Stimulated activated CD8-positive, alpha-beta memory T cell treated with anti-CD3 and anti-CD28 coated beads, Interleukin-15, amount 100 ng/mL, for 48 hours (primary cell): ENCODE measurements at places on chromosomes 6 and 20.

GRCh38 chr6:54361188-54361587 lies 52.9 kb downstream of the TINAG start:
- no peak for DNase-seq

DNA sequence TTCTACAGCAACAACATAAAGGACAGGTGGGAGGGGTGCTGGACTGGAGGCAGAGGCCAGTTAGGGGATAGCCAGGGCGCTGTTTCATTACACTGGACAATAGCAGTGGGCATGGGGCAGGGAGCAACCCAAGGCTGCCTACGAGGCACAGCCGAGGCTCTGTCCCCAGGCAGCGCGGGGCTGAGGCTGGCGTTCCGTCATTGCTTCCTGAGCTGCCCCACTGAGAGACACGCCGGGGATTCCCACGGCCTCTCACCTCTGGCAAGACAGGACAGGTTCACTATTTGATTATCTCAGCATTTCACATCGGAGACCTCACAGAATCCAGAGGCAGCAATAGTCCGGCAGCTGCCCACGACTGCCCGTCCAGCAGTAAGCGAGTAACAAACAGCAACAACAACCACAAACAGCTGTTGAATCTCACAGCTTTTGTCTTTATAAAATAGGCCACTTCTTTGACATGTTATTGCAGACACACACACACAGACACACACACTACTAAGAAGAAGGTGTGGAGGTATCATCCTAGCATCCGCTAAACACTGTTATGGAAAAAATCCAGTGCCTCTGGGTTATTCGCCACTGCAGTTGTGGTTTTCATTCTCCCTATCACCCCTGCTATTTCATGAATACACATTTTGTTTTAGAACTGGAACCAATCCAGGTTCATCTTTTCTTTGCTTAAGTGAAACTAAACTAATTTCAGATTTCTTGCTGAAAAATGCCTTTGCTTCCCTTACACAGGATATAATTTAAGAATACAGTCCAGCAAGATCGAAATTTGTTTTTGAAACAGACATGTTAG lies 19.5 kb downstream of the KIF25 start:
- DNase-seq = no peak

DNA sequence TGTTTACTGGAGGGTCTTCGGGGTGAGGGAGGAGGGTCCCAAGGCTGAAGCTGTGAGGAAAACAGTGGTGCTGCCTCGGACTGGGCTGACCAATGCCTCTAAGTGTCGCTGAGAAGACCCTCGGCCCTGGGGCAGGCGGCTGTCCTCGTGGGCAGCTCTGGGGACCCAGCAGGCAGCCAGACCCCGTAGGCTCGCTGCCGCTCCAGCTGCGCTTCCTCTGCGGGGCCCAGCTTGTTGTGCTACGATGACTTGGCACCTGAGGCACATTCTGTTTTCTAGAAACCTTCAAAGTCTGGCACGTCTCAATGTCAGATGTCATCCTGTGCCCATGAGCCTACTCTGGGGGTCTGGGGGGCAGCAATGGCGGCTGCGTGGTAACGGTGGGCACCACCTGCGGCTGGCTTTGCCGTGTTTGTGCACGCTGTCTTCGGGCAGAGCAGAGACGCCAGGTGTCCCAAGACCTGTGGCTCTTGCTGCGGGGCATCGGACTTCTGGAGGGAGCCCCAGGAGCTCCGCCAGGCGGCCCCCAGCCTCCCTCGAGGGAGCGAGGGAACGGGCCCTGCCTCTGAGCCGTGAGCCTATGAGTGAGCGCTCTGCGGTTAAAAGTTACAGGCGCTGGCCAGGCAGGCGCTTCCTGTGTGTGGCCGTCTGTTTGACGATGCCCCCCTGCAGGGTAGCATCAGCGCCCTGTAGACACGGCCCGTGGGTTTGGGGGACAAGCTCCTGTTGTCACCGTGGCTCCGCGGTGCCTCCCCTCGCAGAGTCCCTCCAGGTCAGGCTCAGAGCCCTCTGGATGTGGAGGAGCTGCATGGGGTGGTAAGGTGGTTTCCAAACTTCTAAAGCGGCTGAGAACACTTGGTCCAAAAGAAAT lies 6.8 kb downstream of the SLC17A9 start:
- DNase-seq = no peak

DNA sequence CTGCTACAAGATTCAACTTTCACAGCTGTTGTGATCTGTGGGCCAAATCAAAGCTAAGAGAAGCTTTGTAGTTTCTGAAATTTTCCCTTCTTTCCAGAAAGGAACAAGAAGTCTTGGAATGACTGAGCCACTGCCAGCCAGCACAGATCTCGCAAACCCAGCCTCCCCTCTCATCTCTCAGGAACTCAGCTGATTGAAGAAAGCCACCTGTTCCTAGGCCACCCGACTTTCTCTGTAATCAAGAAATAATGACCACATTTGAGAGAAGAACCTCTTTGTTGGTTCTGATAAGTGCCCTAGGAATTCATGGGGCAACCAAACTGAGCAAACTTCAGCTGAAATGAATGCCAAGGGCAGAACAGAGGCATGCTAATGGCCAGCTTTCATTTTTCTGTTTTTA lies 61.7 kb downstream of the HDGFL1 start:
- no peak for DNase-seq

GRCh38 chr6:89035252-89036101 lies 45.1 kb upstream of the PNRC1 start:
- no peak for DNase-seq

- DNase-seq = no peak
Observed at GRCh38 chr6:22696481-22696880, 127.1 kb downstream of the HDGFL1 start.

DNA sequence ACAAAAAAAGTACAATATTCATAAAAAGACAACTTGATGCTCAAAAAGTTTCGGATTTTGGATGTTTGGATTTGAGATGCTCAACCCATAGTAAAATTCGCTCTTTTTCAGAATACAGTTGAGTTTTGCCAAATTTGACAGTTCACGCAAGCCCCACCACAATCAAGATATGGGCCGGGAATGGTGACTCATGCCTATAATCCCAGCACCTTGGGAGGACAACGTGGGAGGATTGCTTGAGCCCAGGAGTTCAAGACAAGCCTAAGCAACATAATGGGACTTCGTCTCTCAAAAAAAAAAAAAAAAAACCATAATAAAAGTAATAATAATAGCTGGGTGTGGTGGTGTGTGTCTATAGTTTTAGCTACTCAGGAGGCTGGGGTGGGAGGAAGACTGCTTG lies 51.3 kb downstream of the PHF20 start:
- no peak for DNase-seq

GRCh38 chr20:8457978-8458377 lies 325.9 kb downstream of the PLCB1 start:
- DNase-seq = no peak

DNA sequence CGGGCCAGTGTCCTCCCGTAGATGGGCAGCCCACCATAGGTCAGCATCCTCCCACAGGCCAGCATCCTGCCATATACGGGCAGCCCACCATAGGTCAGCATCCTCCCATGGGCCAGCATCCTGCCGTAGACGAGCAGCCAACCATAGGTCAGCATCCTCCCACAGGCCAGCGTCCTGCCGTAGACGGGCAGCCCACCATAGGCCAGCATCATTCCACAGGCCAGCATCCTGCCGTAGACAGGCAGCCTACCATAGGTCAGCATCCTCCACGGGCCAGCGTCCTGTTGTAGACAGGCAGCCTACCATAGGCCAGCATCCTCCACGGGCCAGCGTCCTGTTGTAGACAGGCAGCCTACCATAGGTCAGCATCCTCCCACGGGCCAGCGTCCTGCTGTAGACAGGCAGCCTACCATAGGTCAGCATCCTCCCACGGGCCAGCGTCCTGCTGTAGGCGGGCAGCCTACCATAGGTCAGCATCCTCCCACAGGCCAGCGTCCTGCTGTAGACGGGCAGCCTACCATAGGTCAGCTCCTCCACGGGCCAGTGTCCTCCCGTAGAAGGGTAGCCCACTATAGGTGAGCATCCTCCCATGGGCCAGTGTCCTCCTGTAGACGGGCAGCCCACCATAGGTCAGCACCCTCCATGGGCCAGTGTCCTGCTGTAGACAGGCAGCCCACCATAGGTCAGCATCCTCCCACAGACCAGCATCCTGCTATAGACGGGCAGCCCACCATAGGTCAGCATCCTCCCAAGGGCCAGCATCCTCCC lies 62.9 kb downstream of the BFSP1 start:
- no peak for DNase-seq

DNA sequence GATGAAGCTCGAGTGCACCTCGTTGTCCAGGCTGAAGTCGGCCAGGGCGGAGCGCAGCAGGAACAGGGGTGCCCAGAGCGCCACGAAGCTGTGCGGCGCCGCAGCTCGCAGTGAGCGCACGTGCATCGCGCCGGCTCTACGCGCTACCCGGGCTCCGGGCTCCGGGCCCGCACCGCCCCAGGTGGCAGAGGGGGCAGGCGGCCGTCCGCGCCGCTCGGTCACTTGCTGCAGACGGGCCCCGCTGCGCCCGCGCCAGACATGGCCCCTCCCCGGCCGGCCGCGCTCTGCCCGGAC lies 497 bp downstream of the BMP7 start:
- no peak for DNase-seq

DNA sequence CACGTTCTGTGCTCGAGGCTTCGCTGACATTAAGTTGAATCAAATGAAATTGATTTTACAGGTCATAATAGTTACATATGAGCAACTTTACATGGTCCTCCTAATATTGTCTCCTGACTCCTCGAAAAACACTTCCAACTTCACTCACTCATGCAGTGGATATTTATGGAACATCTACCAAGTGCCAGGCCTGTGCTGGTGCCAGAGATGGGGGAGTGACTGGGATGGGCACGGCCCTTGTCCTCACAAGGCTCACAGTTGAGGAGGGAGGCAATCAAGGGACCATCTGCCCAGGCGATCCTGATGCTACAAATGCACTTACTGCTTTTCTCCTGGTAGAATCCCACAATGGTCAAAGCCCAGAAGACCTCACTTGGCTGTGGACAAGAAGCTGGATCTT lies 426.4 kb downstream of the PREX1 start:
- no peak for DNase-seq

- no peak for DNase-seq
Observed at GRCh38 chr6:170050591-170051041, 240.3 kb downstream of the DLL1 start.

DNA sequence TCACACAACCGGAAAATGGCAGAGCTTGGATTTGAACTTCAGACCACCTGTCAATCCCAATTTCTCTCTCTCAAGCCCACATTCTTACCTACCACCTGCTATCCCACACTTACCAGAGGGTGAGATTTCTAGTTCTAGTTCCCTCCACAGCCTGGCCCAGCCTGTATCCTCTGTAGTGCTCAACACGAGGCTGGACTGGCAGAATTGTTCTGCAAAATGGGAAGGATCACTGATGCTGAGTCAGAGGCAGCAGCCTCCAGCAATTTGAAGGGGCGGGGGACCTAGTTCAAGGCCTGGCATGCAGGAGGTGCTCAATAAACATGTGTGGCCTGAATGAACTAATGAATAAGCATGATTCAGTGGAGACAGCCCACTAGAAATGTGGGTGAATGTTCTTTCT lies 53.6 kb upstream of the TTPAL start:
- no peak for DNase-seq

- DNase-seq = no peak
Observed at GRCh38 chr20:7346562-7346961, 579.1 kb downstream of the BMP2 start.

GRCh38 chr20:19515074-19515473 lies 243.0 kb upstream of the RIN2 start:
- DNase-seq = no peak

- DNase-seq = no peak
Observed at GRCh38 chr6:84554074-84554473, 210.3 kb downstream of the TBX18 start.

- DNase-seq = no peak
Observed at GRCh38 chr6:148035806-148036390, 306.7 kb upstream of the SASH1 start.

GRCh38 chr6:7196019-7196402 lies 88.2 kb downstream of the RREB1 start:
- no peak for DNase-seq

DNA sequence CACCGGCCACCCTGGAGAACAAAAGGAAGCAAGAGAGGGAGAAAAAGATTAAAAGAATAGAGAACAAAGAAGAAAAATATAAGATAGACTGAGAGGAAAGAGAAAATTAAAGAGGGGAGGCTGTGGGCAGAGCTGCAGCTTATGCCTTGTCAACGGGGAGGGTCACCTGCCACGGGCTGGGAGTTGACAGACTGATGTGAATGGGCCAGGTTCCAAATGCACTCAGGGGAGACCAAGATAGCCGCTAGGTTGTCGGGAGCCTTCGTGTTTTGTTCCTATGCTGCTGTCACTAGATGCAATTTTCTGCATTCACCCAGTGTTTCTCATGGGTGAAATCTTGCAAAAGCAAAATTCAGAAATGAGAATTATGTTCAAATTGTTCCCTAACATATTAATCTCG lies 119.6 kb upstream of the MTHFD1L start:
- no peak for DNase-seq

DNA sequence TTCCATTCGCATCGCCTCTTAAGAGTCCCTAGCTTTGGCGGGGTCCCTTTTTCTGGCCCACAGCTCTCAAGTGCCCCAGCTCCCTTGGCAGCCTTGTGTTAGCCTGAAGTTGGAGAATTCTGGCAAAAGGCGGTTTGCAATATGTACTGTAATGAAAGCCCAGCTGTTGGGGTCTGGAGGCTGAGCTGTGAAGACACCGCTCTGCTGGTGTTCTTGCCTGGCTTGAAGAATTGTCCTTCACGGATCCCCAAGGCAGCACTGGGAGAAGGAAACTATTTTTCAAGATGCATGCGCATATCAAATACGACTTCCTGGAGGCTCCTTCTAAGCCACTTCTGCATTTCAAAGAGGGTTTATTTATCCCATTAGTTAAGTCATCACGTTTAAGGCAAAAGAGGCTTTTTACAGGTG lies 21.4 kb upstream of the CITED2 start:
- DNase-seq = no peak
